Prostate gland (tissue), 2 donors: ENCODE measurements at places on chromosomes 3 and 15. TPM values are rescaled to one million over a fixed set of nuclear protein-coding genes. Genes with fewer than 3 reads are reported as not detected.
A peak's percentile ranks its signal among the peaks of the same experiment; 100 is the strongest.

The THAP10 gene
- total RNA-seq, result 3.2 TPM

The RAMAC gene
- 22.4 TPM for total RNA-seq

The PTH1R gene
- total RNA-seq, result 1.3 TPM

The LRRC3B gene
- 0.09 TPM for total RNA-seq

The SLC9A9 gene
- 23.6 TPM for total RNA-seq

DNA sequence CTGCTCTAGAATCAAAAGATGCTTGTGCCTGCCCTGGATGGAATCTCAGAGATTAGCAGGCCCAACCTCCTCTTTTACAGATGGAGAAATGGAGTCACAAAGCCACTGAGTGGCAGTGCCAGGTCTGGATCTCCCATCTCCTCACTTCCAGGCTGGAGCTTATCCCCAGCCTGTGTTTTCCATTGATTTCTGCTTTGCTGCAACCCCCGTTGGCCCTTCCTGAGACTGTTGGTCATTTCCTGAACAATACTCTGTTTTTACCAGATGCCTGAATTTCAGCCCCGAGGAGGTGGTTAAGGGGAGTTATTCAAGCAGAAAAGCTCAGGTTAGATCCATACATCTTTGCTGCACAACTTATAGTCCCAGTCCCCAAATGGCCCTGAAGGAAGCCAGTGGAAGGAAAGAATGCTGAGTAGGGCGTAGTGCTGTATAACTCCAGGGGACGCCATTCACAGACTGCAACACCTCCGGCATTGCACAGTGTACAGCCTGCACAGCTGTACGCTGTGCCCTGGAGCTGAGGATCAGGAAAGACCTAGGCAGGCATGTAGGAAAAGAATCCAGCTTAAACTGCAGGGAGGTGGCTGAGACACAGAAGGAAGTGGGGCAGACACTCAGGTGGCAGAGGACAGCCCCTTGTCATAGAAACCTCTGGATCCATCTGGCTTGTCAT lies 77.5 kb downstream of the RPLP1 start:
- no peaks in the 10 kb centered on the region for H3K36me3 ChIP-seq
- H3K27ac ChIP-seq, result no peak overlapping the region
- H3K27me3 ChIP-seq, result no peaks in the 10 kb centered on the region

DNA sequence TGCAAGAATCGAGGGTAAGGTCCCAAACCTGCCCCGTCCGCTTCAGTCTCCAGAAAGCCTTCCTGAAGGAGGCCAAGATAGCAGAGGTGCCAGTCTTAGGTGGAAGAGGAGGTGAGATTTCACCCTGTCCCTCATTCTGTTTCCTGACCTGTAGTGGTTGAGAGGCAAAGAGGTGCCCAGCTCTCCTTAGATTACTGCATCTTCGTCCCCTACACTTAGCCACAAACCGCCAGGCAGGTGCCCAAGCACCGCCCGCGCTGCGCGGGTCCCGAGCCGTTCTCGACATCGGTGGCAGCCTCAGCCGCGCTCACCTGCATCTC lies 23.8 kb upstream of the POLG start:
- H3K4me3 ChIP-seq, result no peak overlapping the region
- H3K36me3 ChIP-seq, result no peaks in the 10 kb centered on the region
- H3K27ac ChIP-seq, result no peak overlapping the region
- no peak for DNase-seq
- peaks cover 5% of the 10 kb centered on the region for H3K4me1 ChIP-seq

GRCh38 chr3:195711813-195712534 lies 8.8 kb upstream of the MUC20 start:
- H3K4me1 ChIP-seq, result no peaks in the 10 kb centered on the region
- no peaks in the 10 kb centered on the region for H3K36me3 ChIP-seq
- no peak overlapping the region for H3K27ac ChIP-seq
- DNase-seq, result no peak

GRCh38 chr15:101110681-101111569 lies 140.9 kb downstream of the CHSY1 start:
- DNase-seq, result no peak
- no peak overlapping the region for H3K27ac ChIP-seq
- H3K36me3 ChIP-seq, result no peaks in the 10 kb centered on the region
- no peaks in the 10 kb centered on the region for H3K4me1 ChIP-seq

GRCh38 chr15:92840149-92840548 lies 60.0 kb upstream of the CHD2 start:
- no peaks in the 10 kb centered on the region for H3K36me3 ChIP-seq
- peak; percentile 23 for DNase-seq
- H3K27me3 ChIP-seq, result no peaks in the 10 kb centered on the region
- H3K4me3 ChIP-seq, result no peak overlapping the region
- H3K4me1 ChIP-seq, result no peaks in the 10 kb centered on the region

DNA sequence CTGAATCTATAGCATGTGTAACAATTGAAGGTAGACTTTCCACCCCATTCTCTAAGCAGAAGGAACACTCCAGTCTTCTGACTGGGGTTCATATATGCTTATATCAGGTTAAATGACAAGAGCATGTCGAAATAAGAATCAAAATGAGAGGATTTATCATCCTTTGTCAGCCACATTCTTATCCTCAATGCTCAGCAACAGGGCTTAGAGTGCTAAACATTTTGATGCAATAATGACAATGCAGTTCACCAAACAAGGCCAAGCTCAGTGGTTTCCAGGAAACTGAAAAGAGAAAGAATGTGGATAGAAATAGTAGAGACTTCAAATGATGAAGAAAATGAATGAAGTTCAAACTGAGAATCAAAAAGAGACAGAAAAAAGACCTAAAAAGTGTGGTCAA lies 78.0 kb downstream of the FSIP1 start:
- H3K27ac ChIP-seq, result no peak overlapping the region
- no peaks in the 10 kb centered on the region for H3K27me3 ChIP-seq
- no peaks in the 10 kb centered on the region for H3K4me1 ChIP-seq
- DNase-seq, result no peak

DNA sequence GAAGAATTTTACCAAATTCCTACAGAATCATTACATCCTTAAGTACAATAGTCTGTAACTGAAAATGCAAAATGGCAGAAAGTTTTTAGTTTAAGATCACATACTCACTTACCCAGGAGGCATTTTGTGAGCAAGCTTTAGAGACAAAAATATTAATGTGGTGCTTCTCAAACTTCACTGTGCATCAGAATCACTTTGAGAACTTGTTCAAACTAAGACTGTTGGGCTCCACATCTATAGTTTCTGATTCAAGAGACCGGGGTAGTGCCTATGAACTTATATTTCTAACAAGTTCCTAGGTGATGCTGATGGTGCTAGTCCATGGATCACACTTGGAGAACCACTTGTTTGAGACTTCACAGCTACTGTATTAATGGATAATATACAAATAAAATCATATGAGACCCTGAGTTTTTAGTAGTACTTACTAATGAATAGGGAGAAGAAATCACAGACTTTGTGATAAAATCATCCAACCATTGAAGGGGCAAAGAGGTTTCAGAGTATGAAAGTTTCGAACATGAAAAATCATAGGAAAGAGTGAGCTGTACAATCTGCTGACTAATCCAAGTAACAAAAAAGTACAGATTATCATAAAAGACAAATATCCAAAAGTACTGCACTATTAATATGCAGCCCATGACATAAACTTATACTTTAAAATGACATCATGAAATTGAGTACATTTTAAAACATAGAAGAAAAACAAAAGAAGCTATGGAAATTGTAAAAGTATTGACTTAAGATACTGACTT lies 110.3 kb downstream of the ADAM10 start:
- H3K27ac ChIP-seq, result no peak overlapping the region
- DNase-seq, result no peak
- no peaks in the 10 kb centered on the region for H3K27me3 ChIP-seq

- no peak overlapping the region for H3K27ac ChIP-seq
- H3K27me3 ChIP-seq, result no peaks in the 10 kb centered on the region
- H3K4me3 ChIP-seq, result no peak overlapping the region
- no peaks in the 10 kb centered on the region for H3K36me3 ChIP-seq
- no peaks in the 10 kb centered on the region for H3K4me1 ChIP-seq
- DNase-seq, result peak; percentile 17
Observed at GRCh38 chr3:169327546-169328356, 335.8 kb downstream of the MECOM start.

- H3K27ac ChIP-seq, result no peak overlapping the region
- no peaks in the 10 kb centered on the region for H3K27me3 ChIP-seq
- DNase-seq, result no peak
Observed at GRCh38 chr3:14388201-14388600, 14.2 kb upstream of the SLC6A6 start.

GRCh38 chr3:72003936-72004335 lies 219.0 kb upstream of the PROK2 start:
- no peak for DNase-seq
- H3K4me3 ChIP-seq, result no peak overlapping the region
- no peak overlapping the region for H3K27ac ChIP-seq
- H3K4me1 ChIP-seq, result no peaks in the 10 kb centered on the region
- no peaks in the 10 kb centered on the region for H3K27me3 ChIP-seq

- H3K27ac ChIP-seq, result peak overlapping the region; percentile 58
- no peak for DNase-seq
- peaks cover 2% of the 10 kb centered on the region for H3K4me1 ChIP-seq
Observed at GRCh38 chr3:123406598-123406997, 42.3 kb downstream of the ADCY5 start.

DNA sequence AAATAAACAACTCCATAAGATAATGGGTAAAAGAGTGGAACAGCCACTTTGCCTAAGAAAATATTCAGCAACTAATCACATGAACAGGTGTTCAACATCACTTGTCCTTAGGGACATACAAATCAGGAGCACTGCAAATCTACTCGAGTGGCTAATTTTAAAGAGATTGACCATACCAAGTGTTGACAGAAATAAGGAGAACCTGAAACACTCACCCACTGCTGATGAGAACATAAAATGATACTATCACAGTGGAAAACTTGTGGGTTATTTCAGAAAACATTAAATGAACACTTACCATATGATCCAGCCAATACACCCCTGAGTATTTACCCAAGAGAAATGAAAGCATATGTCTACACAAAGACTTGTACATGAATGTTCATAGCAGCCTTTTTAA lies 70.5 kb downstream of the GABRB3 start:
- no peak overlapping the region for H3K4me3 ChIP-seq
- H3K27ac ChIP-seq, result no peak overlapping the region
- no peaks in the 10 kb centered on the region for H3K27me3 ChIP-seq
- no peaks in the 10 kb centered on the region for H3K4me1 ChIP-seq

GRCh38 chr3:110767156-110767555 lies 304.5 kb upstream of the NECTIN3 start:
- DNase-seq, result no peak
- H3K36me3 ChIP-seq, result no peaks in the 10 kb centered on the region
- H3K27ac ChIP-seq, result no peak overlapping the region
- H3K4me1 ChIP-seq, result no peaks in the 10 kb centered on the region
- H3K27me3 ChIP-seq, result no peaks in the 10 kb centered on the region

GRCh38 chr3:24437326-24437725 lies 57.3 kb downstream of the THRB start:
- no peak overlapping the region for H3K4me3 ChIP-seq
- no peaks in the 10 kb centered on the region for H3K36me3 ChIP-seq
- no peaks in the 10 kb centered on the region for H3K27me3 ChIP-seq

GRCh38 chr3:179373938-179374337 lies 26.4 kb downstream of the MFN1 start:
- no peaks in the 10 kb centered on the region for H3K4me1 ChIP-seq
- H3K4me3 ChIP-seq, result no peak overlapping the region
- no peaks in the 10 kb centered on the region for H3K27me3 ChIP-seq
- DNase-seq, result no peak
- H3K27ac ChIP-seq, result no peak overlapping the region
